C1 segment of cervical spinal cord (tissue), 14 donors: ENCODE measurements at places on chromosomes 13 and 19.

- DNase-seq = no peak
Measured at GRCh38 chr13:65095161-65096082, 2134.7 kb downstream of the PCDH9 start.

DNA sequence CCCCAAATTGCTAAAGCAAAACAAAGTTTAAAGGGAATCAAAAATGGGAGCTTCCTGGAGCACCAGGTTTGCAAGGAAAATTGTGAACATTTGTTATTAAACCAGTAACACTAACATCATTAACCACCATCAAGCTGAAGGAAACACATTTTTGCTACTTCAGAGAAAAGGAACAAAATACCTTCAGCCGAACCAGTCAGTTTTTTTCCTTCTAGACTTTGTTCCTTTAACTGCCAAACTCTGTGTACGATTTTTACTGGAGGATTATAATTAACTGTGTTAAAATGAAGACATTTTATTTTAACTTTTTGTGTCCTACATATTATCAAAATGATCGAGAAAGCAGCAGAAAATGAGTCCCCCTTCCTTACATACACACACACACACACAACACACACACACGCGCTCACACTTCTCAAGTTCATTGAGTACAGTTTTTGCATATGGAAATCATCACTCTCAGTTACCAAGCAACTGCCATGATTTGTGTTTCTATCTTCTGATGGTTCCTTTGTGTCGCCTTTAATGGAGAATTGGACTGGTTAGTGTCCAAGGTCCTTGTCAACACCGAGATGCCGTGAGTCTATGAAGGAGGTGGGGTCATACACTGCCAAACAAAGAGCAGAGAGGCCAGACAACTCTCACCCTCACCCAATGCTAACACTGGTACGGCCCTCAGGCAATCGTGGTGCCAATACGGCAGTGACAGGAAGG, 9.8 kb upstream of the SERP2 start:
- DNase-seq = no peak

- no peak for DNase-seq
Measured at GRCh38 chr19:51285682-51286081, 25.8 kb upstream of the IGLON5 start.

GRCh38 chr13:106500445-106500844, 35.0 kb downstream of the EFNB2 start:
- DNase-seq = no peak

DNA sequence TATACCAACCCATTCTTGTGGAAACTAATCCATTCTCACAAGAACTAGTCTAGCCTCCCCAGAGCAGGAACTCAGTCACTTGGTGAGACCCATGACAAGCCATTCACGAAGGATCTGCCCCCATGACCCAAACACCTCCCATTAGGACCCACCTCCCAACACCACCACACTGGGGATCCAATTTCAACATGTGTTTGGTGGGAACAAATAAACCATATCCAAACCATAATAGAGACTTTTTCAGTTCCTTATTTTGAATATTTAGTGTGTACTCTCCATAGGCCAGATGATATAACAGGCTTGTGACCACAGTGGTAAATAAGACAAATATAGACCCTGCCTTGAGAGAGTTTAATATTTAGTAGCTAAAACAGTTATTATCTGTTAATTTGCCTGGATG, 227.5 kb upstream of the SERP2 start:
- DNase-seq = no peak
